ENCODE measurements at places on chromosomes 12 and 14.
A peak's percentile ranks its signal among the peaks of the same experiment; 100 is the strongest.

DNA sequence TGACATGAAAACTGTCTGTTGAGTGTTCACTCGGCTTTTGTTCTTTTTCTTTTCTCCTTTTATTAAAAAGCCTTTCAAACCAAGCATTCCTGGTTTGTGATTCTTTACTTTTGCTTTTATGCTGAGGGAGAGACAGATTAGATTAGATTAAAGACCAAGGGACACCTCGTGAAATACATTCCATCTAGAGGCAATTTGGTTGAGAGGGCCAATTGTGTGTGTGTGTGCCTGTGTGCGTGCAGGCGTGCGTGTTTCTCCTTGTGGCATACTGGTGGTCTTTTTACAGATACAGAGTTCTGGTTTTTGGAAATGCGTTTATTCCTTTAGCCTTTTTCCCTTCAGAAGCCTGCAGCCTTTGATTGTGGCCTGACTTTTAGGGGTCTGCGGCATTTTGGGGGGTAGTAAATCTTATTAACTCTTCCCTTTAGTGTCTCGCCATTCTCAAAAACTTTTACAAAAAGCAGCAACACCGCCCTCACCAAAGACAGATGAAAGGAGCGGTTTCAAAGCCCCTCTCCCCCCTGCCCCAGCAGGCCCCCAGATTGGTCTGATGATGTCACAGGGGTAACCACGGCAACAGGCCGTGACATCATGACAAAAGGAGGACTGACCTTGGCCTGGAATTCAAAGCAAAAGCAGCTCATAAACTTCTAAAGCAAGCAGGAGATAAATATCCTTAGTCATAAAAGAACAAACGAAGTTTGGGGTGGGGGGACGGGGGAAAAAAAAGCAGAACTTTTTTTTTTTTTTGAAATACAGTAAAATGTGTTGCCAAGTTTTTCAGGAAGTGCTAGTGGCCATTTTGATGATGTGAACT is 84.1 kb upstream of the TBX3 start:
- DNase-seq: no peak

DNA sequence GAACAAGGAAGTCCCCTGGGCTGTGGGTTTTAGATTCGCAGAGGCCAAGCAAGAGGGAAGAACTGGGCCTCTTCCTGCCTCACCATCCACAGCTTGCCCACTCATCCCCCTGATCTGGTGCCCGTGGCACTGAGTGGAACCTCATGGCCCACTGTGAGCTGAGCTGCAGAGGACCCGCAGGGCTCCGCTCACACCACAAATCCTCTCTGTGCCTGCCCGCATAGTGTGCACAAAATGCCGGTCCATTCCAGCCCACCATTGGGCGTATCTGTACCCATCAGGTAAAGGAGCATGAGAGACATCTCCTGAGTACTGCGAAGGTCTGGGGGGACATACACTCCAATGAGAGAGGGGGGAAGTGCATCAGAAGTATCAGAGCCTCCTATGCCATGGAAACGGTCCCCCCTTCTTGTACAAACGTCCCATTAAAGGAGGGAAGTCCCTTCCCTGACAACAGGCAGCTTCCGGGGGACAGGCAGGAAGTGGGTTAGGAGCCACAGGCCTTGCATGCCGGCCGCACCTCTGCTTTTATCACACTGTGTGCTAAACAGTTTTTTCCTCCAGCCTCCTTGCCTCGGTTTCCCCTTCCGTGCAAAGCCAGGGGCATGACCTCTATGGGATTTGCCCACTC is 309.4 kb upstream of the DIO3 start:
- peak; percentile 80 for DNase-seq

- DNase-seq: no peak
These were observed 3.5 kb upstream of the GYS2 start for GRCh38 chr12:21608196-21608595.

GRCh38 chr14:68941820-68942219 is 37.3 kb downstream of the ACTN1 start:
- peak; percentile 90 for DNase-seq

- DNase-seq: no peak
These were observed 50.5 kb downstream of the KITLG start for GRCh38 chr12:88529531-88530488.

GRCh38 chr14:36646664-36647416 is 14.8 kb upstream of the PAX9 start:
- DNase-seq: no peak

- DNase-seq: no peak
These were observed 176.5 kb downstream of the CPNE8 start for GRCh38 chr12:38728894-38729293.

DNA sequence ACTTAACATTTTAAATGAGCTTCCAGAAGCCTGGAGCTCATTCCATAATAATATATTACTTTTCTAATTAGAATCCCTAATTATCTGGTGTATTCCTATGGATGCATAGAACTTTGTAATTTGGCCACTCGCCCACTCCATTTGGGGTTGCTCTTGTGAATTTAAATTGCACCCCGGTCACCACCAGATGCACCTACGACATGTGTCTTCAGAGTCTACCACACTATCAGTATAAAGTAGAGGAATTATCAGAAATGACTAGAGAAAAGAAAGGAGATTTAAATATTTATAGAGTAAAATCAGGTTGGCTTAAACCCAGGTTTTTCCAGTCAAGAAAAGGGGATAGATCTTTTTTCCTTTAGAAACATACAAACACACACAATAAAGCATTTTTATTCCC is 145.8 kb upstream of the DCN start:
- DNase-seq: no peak

GRCh38 chr14:38547961-38548490 is 292.1 kb upstream of the CLEC14A start:
- no peak for DNase-seq

DNA sequence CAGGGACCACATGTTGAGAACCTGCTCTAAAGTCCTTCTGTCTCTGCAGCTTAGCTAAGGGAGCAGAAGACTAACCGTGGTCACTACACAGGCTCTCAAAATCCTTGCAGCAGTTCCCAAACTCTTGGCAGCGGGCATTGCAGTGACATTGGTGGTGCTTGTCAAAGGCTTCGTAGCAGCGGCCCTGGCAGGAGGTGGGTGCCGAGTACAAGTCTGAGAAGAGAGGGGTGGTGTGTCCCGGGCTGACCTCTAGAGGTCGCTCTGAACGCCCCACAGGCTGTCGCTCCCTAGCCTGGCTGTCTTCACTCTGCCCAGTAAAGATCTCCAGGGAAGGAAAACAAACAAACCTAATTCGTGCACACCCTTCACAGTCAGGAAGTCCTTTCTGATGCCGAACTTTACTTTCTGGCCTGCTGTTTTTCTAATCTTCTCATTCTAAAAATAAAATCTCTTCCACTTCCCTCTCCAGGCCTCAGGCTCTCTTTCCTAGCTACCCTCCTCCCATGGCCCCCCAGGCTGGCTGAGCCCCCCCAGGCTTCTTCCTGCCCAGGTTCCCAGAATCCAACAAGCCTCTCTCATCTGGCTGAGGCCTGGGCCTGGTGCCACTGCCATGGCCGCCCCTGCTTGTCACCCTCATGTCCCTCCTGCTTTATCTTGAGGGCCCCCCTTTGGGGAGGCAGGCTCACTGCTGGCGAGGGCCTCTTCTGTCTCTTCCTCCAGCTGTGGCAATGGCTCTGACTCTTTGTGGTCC is 7.7 kb downstream of the ENDOU start:
- peak; percentile 91 for DNase-seq

DNA sequence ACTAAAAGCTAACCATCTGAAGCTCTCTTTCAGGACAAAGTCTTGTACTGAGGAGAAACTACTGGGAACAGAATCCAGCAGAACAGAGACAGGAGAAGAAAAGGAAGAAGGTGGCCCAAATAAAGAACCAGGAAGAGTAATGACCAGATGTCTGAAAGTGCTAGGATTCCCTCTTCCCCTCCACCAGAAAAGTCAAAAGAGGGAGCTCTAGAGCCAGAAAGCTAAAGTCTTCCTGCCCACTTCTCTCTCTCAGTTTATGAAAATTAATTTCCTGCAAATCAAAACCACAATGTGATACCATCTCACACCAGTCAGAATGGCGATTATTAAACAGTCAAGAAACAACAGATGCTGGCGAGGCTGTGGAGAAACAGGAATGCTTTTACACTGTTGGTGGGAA is 47.2 kb downstream of the SPPL3 start:
- DNase-seq: no peak

DNA sequence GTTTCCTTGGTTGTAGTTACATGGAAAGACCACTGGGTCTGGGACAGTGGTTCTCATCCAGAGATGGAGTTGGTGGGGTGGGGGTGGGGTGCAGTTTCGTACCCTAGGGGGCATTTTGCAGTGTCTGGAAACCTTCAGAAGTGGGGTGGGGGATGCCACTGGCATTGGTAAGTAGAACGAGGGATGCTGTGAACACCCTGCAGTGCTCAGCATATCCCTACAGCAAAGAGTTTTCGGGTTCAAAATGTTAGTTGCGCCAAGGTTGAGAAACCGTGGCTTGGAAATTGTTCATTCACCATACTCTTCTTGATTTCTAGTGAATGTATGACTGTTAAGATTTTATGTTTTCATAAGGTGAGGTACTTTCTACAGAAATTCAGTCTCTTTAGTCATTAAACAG is 28.7 kb downstream of the TRAF3 start:
- no peak for DNase-seq

DNA sequence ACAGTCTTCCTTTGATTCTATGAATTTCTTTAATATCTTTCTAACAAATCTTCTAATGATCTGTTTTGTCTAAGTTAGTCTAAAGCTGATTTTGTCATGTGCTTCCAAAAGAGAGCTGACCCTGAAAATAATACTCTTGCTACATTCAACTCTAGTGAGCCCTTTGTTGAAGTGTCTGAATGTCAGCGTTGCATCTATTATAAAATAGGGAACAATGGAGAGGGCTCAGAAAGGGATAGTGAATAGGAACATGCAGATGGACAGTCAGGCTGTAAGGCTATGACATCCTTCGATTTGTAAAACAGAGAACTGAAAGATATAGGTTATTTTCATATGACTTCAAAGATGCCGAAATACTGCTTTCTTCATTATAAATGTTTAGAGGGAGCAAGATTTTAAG is 304.5 kb downstream of the GALC start:
- no peak for DNase-seq

- DNase-seq: no peak
These were observed 41.4 kb downstream of the RAB35 start for GRCh38 chr12:120075034-120075616.

GRCh38 chr12:96143392-96143791 is 50.8 kb upstream of the ELK3 start:
- DNase-seq: no peak

- DNase-seq: no peak
These were observed 473.1 kb downstream of the TMEM121 start for GRCh38 chr14:105999361-106000028.

DNA sequence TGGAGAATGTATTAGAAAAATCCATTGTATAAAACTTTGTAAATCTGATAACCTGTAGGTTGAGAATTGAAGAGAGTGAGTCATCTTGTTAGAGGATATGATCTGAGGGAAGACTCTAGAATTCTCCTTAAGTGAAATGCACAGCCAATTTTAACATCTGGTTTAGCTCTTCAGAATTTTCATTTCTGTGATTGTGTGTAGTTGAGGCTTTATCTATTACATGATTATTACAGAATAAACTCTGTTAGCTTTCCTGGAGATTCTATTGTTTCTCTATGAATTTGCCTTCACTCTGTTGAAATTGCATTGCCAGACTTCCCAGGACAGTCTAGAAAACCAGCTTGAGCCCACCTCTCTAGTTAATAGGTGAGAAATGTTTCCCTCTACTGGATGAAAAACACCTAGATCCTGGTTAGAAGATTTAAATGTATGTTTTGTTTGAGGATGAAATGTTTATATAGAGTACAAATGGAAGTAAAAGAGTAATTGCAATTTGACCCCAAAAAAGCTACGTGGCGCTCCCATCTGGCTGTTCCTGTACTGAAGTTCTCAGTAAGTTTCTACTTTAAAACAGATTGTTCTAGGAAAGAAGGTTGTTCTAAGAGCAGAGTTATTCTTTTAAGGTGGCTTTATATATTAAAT is 2.9 kb downstream of the NUDT4 start:
- DNase-seq: no peak

Data from osteocyte (in vitro differentiated cells).